Sciatic nerve (tissue), 2 donors: ENCODE measurements at places on chromosomes 6 and 20.

DNA sequence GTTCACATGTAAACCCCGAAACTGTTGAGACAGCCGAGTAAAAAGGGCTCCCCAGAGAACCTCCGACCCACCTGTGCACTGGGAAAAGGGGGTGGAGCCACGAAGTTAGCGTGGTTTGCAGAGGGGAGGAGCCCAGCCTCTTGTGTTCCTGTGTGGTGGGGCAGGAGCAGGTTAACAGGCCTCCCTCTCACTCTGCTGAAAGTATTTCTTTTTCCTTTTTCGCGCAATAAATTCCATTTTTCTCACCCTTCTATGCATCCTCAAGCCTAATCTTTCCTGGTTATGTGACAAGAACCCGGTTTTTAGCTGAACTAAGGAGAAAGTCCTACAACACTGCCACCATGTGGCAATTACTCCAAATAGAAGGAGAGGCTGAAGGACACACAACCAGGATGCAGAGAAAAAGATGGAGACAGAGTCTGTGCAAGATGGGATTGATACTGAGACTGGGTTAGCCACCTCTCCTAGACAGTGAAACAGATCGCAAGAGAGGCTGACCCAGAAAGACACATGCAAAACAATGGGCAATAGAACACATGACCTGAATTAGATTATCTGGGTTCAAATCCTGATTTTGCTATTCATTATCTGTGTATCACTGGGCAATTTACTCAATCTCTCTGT lies 168.7 kb upstream of the PRSS16 start:
- no peak for DNase-seq

DNA sequence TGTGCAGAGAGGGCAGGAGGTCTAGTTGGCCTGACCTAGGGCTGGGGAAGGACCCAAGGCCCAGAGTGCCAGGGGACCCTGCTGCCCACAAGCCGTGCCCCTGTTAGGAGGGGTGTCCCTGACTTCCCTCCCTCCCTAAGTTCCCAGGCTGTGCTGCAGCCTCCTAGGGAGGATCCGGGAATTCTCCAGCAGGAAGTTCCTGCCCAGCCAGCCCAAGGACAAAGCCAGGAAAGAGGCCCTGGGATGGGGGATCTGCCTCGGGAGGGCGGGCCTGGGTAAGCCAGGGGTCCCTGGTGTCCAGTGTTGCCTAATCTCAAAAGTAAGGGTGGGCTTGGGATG lies 9.3 kb upstream of the BAK1 start:
- DNase-seq, result no peak

DNA sequence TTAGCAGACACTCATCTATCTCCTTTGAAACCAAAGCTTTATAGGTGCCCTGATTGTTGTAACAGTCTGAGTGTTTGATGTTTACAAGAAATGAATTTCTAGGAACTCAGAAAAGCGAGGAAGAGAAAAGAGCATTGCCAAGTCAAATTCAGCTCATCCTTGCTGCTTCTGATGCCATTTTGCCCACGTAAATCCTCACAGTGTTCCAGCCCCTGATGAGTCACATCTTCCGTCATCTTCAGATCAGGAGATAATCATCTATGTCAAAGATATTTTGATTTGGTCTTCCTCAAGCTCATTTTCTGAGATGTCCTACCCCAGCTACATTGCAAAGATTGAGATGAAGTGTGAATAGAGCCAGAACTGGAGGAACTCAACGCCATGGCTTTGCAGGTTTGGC lies 426.2 kb downstream of the BMP2 start:
- no peak for DNase-seq

GRCh38 chr6:3765415-3765814 lies 13.9 kb upstream of the PXDC1 start:
- DNase-seq, result no peak

GRCh38 chr6:46324706-46325105 lies 153.9 kb upstream of the ENPP5 start:
- no peak for DNase-seq

- DNase-seq, result no peak
Observed at GRCh38 chr6:159695984-159696383, 2.9 kb upstream of the SOD2 start.

GRCh38 chr6:25637211-25637610 lies 14.8 kb upstream of the SCGN start:
- no peak for DNase-seq

GRCh38 chr6:43231053-43231452 lies 1.8 kb upstream of the DNPH1 start:
- DNase-seq, result peak; percentile 2

DNA sequence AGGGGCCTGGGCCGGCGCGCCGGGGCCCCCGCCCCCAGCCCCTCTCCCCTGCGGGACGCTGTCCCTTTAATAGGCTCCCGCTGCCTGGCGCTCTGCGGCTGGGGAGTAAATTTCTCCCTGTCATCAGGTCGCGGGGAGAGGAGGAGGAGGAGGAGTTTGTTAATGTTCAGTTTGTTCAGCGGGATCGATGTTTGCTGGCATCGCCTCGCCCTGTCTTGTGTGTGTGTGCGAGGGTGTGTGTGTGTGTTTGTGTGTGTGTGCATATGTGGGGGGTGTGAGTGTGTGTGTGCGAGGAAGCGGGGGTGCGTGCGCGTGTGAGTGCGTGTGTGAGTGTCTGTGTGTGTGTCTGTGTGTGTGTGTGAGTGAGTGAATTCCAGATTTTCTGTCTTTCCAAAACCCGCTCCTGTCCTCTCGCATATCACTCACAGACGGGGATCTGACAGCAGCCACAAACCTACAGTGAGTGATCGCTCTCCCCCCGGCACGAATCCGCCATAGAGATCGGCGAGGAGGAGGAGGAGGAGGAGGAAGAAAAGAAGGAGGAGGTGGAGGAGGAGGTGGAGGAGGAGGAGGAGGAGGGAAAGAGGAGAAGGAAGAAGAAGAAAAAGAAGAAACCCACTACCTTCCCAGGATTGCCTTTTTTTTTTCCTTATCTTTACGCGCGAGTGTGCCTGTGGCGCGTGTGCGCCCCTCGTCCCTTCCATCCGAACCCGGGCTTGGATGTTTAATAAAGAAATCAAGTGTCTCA lies at the start of gene TSHZ2:
TSHZ2 (plus strand) TSS at position 169 of the 748 bp plus-strand sequence. CDS start 936 bp downstream, outside the sequence.
- peak; percentile 60 for DNase-seq

- DNase-seq, result no peak
Observed at GRCh38 chr6:159035891-159036290, 8.9 kb downstream of the TAGAP start.

- DNase-seq, result no peak
Observed at GRCh38 chr20:24096864-24097450, 108.4 kb upstream of the GGTLC1 start.
